HepG2 (cell line): ENCODE measurements at places on chromosomes 1 and 21. TPM values are rescaled to one million over a fixed set of nuclear protein-coding genes. Genes with fewer than 3 reads are reported as not detected.

Gene PCP4L1
- total RNA-seq: not detected in 2 replicates

Gene RIPK4
- total RNA-seq: 4.9 and 5.3 TPM in 2 replicates

Gene PRAMEF33
- total RNA-seq: not detected in 2 replicates

DNA sequence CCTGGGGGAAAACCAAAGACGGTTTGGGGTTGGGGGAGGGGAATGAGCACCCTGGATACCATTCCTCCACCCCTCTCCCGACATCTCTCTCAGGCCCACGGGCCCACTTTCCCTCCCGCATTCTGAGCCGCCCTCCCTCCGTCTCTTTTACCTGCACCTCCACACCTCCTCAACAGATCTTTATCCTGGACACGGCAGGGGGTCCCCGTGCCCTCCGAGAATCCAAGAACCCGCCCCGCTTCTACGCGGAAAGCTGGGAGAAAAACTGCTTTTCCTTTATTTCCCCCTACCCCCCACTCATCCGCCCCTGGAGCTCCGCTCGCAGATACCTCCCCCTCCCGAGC, 108.8 kb downstream of the NAV1 start:
- H3K4me1 ChIP-seq: no peaks in the 10 kb centered on the region
- H3K4me3 ChIP-seq: no peak overlapping the region
- peaks cover 57% of the 10 kb centered on the region; the same call in 2 of the 3 replicates for H3K27me3 ChIP-seq
- H3K36me3 ChIP-seq: no peaks in the 10 kb centered on the region
- H3K27ac ChIP-seq: no peak overlapping the region

DNA sequence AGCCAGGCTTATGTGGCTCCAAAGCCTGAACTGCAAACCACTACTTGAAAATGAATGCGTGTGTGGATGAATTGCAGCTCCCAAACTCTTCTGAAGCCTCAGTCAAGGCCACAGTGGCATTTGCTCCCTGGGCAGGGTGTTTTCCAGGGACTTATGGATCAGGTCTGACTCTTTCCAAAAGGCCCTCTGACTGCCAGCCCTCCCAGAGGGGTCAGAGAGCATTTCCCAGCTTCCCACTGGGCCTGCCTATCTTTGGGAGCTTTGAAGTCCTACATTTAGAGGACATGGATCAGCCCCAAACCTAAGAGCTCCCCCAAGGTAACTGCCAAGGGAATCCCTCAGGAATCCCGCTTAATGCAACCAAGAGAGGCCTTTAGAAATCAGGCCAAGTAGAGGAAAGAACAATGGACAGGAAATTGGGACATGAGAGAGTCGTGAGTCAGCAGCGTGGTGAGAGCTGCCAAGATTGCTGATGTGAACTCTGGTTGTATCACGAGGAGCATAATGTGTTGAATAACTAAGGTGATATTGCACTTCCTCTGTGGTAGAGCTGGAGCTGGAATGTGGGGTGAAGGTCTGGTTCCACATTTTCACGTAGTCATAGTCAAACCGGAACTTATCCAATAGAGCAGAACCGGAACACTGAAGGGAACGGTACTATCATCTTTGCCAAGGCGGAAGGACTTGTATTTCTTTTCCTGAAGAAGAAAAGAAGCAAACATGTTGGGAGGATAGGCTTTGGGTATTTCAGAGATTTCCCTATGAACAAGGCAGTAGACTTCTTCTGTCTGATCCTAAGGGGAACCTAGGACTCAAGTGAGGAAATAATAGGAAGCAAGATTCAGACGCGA, 99.4 kb upstream of the JUN start:
- H3K4me3 ChIP-seq: 0 out of 2 replicates have a peak overlapping the region, but pooled peaks have one; percentile 18
- peak overlapping the region; percentile 77 for H3K27ac ChIP-seq
- H3K4me1 ChIP-seq: peaks cover 76% of the 10 kb centered on the region
- H3K36me3 ChIP-seq: no peaks in the 10 kb centered on the region
- H3K27me3 ChIP-seq: no peaks in the 10 kb centered on the region

DNA sequence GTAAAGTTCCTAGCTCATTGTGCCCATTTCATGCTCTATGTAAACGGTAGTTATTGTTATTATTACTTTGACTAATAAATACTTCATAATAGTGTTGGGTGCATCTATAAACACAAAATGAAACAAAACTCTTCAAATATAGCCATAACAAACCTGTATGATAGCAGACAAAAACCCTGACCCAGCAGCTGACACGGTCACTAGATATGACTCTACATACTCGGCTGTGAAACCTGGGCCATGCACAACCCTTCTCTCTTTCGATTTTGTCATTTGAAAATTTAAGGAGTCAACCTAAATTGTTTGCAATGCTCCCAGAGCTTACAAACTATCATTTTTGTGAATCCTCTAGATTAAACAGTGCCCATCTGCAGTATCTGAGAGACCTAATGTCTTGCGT, 8.0 kb upstream of the RGS13 start:
- DNase-seq: no peak
- no peak overlapping the region for H3K4me3 ChIP-seq
- H3K27ac ChIP-seq: no peak overlapping the region
- H3K36me3 ChIP-seq: no peaks in the 10 kb centered on the region
- no peaks in the 10 kb centered on the region for H3K27me3 ChIP-seq

- H3K27ac ChIP-seq: no peak overlapping the region
- no peaks in the 10 kb centered on the region for H3K36me3 ChIP-seq
- no peak for DNase-seq
- H3K4me1 ChIP-seq: peaks cover 10% of the 10 kb centered on the region; the same call in 1 of the 2 replicates
- no peaks in the 10 kb centered on the region for H3K27me3 ChIP-seq
These were observed 84.4 kb upstream of the RAB4A start for GRCh38 chr1:229186373-229187056.

GRCh38 chr1:91730801-91731732, 154.9 kb downstream of the TGFBR3 start:
- no peak overlapping the region for H3K27ac ChIP-seq
- H3K36me3 ChIP-seq: peaks cover 91% of the 10 kb centered on the region
- no peaks in the 10 kb centered on the region for H3K27me3 ChIP-seq
- peaks cover 31% of the 10 kb centered on the region for H3K4me1 ChIP-seq
- no peak for DNase-seq
